ENCODE measurements at places on chromosomes 16 and 17.

DNA sequence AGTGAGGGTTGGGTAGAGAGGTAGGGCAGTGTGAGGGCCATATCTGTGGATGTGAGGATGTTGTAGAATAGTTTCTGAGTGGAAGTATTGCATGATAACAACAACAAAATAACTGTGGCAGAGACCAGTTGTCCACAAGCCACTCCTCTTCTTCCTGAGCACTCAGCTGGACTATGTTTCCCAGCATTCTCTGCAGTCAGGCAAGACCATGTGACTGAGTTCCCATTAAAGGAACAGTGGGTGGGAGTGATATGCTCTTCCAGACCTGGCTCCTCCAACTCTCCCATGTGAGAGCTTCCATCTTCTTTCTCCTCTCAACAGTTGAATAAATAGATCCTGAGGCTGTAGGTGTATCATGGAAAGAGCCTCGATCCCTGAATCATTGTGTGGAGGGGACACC is 272.4 kb downstream of the CBLN1 start:
- DNase-seq, result no peak

GRCh38 chr16:85657267-85657650 is 31.5 kb downstream of the GINS2 start:
- no peak for DNase-seq

DNA sequence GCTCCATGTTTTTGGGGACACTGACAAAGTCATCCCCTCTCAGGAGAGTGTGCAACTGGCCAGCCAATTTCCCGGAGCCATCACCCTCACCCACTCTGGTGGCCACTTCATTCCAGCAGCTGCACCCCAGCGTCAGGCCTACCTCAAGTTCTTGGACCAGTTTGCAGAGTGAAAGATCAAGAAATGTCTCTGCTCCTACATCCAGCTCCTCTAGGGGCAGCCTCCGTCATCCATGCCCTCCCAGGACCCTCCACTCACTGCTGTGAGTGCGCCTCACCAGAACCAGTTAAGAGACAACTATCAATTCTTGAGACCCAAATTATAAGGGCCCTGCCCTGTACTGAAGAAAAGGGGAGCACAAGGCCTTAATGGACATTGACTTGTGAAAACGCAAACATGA is 1.1 kb downstream of the OVCA2 start:
- DNase-seq, result no peak

DNA sequence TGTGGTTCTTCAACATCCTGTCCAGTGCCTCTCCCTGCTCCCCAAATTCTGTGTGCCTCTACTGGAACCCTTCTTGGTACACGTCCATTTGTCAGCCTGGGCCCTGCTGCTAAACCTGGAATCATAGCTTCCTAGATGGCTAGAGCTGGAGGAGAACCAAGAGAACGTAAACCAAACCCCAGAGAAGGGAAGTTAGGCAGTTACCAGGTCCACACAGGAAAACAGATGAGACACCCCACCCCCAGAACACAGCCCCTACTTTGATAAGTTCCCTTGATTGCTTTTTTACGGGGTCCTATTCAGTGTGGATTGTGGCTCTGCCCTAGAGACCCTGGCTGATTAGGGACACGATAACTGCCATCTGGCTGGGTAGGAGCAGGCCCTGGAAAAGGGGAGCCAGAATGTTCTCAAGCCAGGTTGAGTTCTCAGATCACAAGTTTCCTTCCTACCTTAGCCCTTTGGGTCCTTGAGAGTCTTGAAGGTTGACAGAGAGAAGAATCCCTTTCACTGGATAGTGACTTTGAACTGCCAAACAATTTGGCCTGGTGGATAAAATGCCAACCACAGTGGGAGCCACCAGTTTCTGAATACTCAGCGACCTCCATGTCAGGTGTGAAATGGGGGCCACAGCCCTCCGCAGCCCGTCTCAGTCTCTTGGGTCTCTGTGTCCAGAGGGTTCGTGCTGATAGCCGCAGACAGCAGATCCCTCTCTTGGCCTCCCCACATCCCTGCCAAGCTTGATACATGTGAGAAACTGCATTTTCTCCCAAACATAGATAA is 7.9 kb downstream of the TBX4 start:
- no peak for DNase-seq
